Stimulated activated CD8-positive, alpha-beta memory T cell treated with anti-CD3 and anti-CD28 coated beads, Interleukin-15, amount 100 ng/mL, for 24 hours (primary cell): ENCODE measurements at places on chromosomes 2 and 18.

GRCh38 chr2:164839914-164840457 lies 1.6 kb downstream of the COBLL1 start:
- no peak for DNase-seq

- DNase-seq = no peak
These were observed 108.7 kb downstream of the DPP10 start for GRCh38 chr2:114550895-114551793.

- no peak for DNase-seq
These were observed 121.4 kb upstream of the COL3A1 start for GRCh38 chr2:188852772-188853171.

DNA sequence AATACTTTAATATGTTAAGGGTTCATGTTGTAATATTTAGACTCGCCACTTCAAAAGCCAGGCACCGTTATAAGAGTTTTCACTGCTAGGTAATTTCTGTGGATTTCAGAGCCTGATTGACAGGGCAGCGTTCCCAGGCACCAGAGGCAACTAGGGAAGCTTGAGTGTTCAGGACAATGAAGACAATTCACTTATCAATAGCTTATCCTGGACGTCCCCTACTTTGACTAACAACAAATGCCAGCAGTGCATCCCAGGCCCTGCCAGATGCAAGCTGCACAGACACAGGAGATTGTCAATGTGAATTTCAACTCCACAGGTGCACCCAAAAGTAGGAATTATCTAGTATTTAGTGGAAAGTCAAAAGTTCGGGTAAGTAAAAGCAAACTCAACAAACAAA lies 179.3 kb upstream of the GYPC start:
- no peak for DNase-seq

GRCh38 chr2:62398356-62398755 lies 107.6 kb downstream of the TMEM17 start:
- no peak for DNase-seq

DNA sequence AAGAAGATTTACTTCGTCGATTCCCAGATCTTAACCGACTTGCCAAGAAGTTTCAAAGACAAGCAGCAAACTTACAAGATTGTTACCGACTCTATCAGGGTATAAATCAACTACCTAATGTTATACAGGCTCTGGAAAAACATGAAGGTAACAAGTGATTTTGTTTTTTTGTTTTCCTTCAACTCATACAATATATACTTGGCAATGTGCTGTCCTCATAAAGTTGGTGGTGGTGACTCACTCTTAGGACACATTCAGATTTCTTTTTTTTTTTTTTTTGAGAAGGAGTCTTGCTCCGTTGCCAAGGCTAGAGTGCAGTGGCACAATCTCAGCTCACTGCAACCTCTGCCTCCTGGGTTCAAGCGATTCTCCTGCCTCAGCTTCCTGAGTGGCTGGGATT lies 26.8 kb downstream of the MSH2 start:
- DNase-seq = no peak

DNA sequence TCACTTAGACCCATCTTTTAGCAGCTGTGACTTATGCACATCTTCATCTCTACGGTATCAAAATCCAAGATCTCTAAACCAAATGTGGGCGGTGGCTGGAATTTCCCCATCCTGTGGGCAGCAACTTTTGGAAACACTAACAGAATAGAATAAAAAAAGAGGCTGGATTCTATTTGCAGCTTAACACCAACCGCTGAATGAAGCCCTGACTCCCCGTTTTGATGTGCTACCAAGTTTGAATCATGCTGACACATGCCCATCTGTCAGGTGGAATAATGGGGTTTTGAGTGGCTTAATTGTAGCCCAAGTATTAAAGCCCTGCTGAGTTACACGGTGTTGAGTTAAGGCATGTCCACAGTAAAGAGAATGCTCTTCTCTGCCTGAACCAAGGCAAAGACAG lies 165.2 kb downstream of the MTCL1 start:
- DNase-seq = no peak

DNA sequence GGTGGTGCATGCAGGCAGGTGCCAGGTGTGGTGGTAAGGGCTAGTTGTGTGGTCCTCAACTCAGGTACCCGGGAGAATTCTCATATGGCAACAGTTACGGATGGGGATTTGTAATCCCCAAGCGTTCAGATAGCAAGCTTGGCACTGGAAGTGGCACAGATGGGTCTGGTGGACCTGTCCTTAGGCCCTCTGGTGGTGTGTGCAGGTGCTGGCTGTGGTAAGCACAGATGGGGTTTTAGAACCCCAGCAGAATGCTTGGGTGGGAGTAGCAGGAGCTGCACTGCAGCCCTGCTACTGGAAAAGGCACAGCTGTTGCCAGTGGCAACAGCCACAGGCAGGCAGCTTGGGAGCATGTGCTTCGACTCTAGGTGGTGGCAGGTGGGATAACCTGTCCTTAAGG lies 948.2 kb upstream of the FAM98A start:
- no peak for DNase-seq

DNA sequence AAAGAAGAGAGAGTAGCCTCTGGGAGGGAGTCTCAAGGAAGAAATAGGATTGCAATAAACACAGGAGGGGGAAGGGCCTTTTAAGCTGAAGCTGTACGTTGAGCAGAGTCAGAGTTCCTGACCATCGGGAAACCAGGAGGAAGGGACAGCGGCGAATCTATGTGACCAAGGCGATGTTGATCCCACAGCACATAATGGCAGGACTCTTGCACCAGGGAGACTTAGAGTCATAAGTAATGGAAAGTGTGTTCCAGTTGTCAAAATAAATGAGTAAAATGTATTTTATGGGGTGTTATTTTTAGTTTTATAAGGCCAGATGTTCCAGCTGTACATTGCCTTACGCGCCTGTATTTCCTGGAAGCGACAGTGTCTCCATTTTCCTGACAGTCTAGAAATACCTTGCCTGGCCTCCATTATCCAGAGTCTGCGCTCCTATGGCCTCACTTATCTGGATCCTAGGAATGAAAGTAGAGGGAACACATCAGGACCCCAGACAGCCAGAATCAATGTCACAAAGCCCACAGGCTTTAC lies 152.8 kb upstream of the COPS8 start:
- DNase-seq = no peak
